Left lobe of liver (tissue), 2 donors: ENCODE measurements at places on chromosomes 12 and 14.

DNA sequence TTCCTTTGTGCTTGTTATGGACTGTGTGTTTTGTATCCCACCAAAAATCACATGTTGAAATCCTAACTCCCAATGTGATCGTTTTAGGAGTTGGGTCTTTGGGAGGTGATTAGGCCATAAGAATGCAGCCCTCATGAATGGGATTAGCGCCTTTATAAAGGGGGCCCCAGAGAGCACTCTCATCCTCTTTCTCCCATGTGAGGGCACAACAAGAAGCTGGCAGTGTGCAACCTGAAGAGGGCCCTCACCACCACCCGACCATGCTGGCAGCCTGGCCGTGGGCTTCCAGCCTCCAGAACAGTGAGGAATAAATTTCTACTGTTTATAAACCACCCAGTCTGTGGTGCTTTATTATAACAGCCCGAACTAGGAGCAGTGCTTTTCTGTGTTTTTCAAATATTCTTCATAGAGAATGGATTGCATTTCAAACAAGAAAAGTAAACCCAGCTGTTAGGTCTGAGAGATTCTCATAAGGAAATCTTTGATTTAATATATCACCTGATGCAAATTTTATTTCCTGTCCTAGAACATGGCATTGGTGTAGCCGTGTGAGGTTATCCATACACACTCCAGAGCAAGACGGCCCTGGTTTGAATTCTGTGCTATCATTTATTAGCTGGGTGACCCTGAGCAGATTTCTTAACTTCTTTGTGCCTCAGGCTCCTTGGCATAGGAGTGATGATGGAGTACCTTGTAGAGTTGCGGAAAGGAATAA lies 27.8 kb downstream of the HSPB8 start:
- no peak for DNase-seq

DNA sequence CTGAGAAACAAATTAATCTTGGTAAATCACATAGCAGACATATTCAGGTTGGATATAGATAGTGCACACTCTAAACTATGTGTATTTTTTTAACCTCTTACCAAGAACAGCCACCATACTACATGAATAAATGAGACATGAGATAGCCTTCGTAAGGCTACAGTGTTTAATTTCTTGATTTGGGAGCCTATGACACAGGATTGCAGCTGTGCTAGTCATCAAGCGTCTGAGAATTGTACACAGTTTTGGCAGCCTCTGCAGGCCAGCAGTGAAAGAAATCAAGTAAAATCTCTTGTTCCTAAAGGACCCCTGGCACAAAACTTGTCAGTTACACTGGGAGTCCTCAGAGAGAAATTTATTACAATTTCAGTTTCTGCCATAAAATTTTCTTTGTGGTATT lies 236.1 kb downstream of the C12orf50 start:
- no peak for DNase-seq

DNA sequence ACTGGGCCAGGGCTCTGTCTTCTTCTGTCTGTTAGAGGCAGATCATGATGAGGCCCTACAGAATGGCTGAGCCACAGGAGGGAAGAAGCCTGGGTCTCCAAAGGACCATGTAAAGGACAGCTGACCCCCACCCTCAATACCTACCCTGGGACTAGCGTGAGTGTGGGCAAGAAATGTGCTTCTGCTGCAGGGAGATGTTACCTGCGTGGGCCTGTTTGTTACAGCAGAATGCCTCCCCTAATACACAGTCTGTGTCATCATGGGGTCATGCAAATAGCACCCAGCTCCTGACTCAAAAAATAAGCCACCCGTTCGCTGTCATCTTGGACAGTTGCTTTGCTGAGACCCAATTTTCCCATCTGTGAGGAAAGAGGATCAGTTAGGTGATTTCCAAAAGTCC lies 90.6 kb downstream of the CALM1 start:
- DNase-seq: no peak

DNA sequence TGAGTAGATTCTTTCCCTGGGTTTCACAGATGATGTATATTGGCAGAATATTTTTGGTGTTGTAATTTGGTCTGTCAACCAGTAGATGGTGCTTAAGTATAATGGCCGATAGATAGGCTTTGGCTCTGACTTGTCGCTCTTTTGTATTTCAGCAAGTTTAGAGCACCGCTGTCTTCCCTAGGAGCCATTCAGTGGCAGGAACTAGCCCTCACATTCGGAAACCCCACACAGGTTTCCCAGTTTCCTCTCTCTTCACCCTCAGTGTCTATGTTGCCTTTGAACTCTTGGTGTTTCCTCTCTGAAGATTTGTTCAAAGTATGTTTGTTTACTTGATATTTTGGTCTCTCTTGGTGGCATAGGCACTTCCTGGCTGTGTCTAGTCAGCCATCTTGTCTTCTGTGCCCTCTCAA lies 102.2 kb downstream of the GPHN start:
- no peak for DNase-seq

- DNase-seq: no peak
Observed at GRCh38 chr14:34362641-34363251, 99.3 kb downstream of the SPTSSA start.

GRCh38 chr12:121499929-121500793 lies 80.7 kb downstream of the KDM2B start:
- DNase-seq: peak; percentile 79

GRCh38 chr12:77032406-77032805 lies 33.0 kb downstream of the E2F7 start:
- DNase-seq: no peak

- no peak for DNase-seq
Observed at GRCh38 chr14:65334765-65335410, 77.6 kb upstream of the FUT8 start.

GRCh38 chr14:57508756-57509155 lies 15.1 kb upstream of the CCDC198 start:
- DNase-seq: no peak

DNA sequence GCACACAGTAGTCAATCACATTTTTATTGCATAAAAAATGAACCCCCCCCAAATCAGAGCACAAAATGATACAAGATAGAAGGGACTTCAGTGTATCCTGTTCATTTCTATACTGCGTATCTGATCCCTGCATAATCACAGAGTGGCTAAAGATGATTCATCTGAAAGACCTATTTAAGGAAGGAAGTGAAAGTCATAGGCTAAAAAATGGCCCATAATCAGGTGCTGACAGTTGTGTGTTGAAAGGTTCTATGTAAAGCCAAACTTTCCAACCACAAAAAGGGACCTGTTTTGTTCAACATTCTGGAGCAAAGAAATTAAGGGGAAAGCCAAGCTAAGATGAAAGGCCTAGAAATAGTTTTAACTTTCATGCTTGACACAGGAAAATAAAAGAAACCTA lies 147.8 kb upstream of the ATP2B1 start:
- DNase-seq: no peak

GRCh38 chr14:74898694-74899093 lies 17.0 kb downstream of the DLST start:
- DNase-seq: peak; percentile 86

DNA sequence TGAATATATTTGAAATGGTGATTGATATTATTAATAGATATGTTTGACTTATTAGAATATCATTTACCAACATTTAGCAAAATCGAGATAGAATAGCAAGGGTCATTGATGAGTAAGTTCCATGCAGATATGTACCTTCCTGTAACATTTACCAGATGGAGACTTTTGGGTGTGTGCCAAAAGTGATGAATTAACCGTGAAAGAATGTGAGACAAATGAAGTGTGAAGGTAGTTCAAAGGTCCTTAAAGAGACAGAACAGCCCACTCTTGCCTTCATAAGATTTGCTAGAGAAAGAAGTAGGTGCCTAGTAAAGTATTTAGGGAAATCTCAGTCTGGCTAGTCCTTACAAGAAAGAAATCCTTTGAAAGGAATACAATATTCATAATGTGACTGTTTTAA lies 45.5 kb downstream of the FGD4 start:
- no peak for DNase-seq

GRCh38 chr12:106428384-106428783 lies 70.8 kb downstream of the POLR3B start:
- DNase-seq: peak; percentile 57

GRCh38 chr12:63021116-63021515 lies 86.2 kb upstream of the PPM1H start:
- no peak for DNase-seq

DNA sequence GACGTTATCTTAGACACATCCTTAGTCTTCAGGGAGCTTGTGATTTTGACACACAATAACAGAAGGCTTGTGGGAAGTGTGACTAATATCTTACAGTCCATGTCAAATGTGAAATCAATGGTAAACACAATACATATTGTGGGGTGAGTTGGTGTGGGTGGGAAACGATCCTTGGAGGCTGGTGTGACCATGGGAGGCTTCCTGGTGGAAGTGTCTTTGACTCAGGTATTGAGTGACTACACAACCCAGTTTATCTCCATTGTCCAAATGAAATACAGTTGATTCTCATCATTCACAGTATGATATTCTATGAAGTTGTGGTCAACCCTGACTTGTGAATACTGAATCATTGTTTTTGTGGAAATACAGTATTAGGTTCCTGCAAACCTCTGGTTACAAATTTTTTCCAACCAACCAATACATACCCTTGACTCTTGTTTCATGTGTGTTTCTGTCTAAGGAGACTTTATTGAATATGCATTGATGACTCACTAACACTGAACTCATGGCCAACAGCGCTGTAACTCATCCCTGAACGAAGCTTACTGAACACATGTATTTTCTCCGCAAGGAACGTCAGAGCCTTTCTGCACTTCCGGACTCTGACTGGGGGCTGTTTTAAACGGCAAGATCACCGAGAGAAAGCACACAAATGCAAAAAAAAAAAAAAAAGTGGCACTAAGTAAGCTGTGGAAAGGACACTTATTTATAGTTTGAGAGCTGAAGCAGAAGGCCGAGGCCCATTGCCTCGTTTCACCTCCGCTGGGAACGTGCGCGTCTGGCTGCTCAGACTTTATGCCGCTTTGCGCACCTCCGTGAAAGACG lies 59.0 kb downstream of the CLMN start:
- DNase-seq: no peak
